ENCODE measurements at places on chromosomes 7 and 10.

GRCh38 chr7:68707958-68708357 is 890.3 kb upstream of the AUTS2 start:
- DNase-seq: no peak

GRCh38 chr7:77765906-77766800 is 32.1 kb downstream of the TMEM60 start:
- no peak for DNase-seq

- no peak for DNase-seq
Observed at GRCh38 chr10:95308389-95309302, 17.8 kb upstream of the PDLIM1 start.

DNA sequence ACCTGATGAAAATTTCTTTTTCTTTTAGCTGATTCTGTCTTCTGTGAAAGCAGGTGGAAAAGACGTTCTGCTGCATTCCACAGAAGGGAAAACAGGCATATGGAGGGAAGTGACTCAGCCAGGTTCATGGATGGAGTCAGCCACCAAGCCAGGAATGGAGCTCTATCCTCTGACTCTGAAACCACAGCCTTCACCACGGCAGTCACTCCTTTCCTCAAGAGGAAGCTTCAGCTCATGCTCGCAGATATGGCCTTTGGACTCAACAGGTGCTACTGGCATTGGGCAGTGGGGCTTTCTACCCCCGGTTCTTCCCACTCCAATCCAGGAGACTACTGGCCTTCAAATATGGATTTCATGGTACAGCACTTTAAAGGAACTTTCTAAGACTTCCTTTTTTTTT is 11.5 kb upstream of the PLAU start:
- no peak for DNase-seq

- no peak for DNase-seq
Observed at GRCh38 chr10:6136215-6137201, 47.7 kb downstream of the RBM17 start.

DNA sequence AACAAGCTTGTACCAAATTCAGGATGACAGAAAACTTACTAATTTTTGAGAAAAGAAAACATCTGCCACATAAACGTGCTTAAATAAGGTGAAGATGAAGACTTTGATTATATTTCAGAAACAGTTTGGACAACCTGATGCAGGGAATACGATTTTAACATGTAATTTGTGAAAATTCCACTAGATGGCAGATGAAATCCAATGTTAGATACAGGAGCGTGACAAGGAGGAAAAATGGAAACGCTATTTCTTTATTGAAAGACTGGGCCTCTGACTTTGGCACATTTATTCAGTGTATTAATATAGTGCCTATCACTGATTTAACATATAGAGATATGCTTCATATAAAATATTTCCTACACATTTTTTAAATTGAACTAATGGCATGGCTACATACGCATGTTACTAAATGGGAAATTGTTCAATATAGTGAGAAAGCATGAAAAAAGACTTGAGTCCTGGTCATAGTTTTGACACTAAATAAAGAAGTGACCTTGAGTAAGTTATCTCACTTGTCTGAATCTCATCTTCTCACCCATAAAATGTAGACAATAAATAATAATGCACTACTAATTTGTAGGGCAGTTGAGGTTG is 60.7 kb downstream of the CD36 start:
- peak; percentile 69 for DNase-seq

DNA sequence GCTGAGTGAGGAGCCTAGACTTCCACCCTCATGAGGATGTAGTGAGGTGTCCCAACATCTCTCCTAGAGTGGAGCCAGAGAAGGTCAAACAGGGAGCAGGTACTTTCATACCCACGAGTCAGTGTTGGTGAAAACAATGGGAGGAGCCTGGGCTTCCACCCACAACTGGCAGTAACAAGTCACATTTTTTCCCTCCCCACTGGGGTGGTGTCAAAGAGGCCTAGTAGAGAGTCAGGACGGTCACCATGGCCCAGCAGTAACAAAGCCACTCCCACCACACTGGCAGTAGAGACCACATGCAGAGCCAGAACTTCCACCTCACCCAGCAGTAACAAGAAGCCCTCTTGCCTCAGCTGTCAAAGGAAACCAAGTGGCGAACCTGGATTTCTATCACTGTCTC is 280.2 kb upstream of the IMMP2L start:
- DNase-seq: no peak

- DNase-seq: no peak
Observed at GRCh38 chr10:121064491-121064890, 213.3 kb downstream of the WDR11 start.
